ENCODE measurements at places on chromosomes 1 and 21.

GRCh38 chr1:166552706-166553105 lies 286.6 kb upstream of the POGK start:
- DNase-seq: no peak

DNA sequence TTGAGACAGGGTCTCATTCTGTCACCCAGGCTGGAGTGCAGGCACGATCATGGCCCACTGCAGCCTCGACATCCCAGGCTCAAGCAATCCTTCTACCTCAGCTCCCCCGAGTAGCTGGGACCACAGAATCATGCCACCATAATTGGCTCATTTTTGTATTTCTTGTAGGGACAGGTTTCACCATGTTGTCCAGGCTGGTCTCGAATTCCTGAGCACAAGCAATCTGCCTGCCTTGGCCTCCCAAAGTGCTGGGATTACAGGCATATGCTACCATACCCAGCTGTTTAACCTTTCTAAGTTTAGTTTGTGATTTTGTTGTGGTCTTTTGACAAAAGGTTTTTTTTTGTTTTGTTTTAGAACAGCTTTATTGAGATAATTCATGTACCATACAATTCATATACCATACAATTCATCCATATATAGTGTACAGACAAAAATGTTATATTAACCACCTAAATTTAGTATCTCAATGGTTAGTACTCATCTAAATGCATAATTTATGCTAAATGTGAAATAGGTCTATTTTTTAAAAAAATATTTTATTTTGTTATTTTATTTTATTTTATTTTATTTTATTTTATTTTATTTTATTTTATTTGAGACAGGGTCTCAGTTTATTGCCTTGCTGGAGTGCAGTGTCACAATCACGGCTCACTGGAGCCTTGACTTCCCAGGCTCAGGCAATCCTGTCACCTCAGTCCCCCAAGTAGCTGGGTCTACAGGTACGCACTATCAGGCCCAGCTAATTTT lies 8.9 kb downstream of the ZMPSTE24 start:
- no peak for DNase-seq

GRCh38 chr1:77687519-77687906 lies 5.1 kb upstream of the ZZZ3 start:
- no peak for DNase-seq

- DNase-seq: no peak
Measured at GRCh38 chr1:154419620-154420571, 14.8 kb downstream of the IL6R start.

GRCh38 chr1:147577033-147577773 lies 35.9 kb downstream of the BCL9 start:
- no peak for DNase-seq

GRCh38 chr1:226100436-226101391 lies 38.2 kb downstream of the H3-3A start:
- DNase-seq: no peak

GRCh38 chr1:93106226-93106625 lies 27.1 kb downstream of the MTF2 start:
- DNase-seq: no peak

- DNase-seq: no peak
Measured at GRCh38 chr1:3573500-3573899, 37.8 kb downstream of the MEGF6 start.

DNA sequence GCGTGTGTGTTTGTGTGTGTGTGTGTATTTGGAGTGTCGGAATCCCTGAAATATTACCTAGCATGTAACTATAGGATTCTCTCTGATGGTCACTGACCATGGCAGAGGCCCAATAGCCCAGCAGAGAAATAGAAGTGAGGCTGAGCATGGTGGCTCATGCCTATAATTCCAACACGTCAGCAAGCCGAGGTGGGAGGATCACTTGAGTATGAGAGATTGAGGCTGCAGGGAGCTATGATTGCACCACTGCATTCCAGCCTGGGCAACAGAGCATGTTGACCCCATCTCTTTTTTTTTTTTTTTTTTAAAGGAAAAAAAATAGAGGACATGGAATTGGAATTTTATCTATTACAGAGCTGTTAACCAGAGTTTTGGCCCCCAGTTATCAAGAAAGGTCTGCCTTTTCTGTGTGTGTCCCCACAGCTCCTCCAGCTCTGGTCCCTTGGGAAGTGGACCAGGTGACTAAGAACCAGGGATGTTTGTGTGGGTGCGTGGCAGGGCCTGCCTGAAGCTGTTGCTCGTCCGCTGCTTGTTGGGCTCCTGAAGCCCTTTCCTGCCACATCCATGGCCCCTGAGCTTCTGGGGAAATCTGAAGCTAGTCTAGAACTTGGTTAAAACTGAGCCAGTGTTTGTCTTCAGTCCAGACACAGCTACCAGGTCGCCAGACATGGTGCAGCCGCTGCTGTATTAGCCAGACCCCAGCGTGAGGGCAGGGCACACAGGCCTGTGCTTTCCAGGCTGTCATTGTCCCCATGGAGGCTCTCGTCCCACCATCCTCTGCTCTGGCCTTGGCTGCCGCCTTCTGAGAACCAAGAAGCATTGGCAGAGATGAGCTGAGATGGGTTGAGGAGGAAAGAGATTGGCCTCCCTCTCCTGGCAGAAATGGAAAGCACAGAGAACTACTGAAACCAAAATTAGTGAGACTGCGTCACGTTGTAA lies 25.5 kb downstream of the CAPN9 start:
- peak; percentile 39 for DNase-seq

- DNase-seq: no peak
Measured at GRCh38 chr1:33972676-33973395, 109.0 kb downstream of the HMGB4 start.

DNA sequence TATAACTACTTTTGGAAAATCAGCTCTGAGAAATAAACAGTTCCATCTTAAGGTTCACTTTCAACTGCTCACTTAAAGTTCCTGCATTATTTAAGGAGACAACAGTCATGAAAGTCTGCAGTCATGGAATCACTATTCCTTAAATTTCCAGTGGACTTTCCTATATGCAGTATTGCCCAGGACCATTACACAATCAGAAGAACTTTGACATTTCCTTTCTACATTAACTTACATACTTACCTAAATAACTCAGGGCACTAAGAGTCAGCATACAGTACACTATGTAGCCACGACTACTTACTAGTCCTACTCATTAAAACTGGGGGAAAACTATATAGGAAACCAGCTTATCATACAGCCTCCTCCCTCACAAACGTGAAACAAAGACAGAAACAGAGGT lies 220.1 kb downstream of the SLC45A1 start:
- no peak for DNase-seq

DNA sequence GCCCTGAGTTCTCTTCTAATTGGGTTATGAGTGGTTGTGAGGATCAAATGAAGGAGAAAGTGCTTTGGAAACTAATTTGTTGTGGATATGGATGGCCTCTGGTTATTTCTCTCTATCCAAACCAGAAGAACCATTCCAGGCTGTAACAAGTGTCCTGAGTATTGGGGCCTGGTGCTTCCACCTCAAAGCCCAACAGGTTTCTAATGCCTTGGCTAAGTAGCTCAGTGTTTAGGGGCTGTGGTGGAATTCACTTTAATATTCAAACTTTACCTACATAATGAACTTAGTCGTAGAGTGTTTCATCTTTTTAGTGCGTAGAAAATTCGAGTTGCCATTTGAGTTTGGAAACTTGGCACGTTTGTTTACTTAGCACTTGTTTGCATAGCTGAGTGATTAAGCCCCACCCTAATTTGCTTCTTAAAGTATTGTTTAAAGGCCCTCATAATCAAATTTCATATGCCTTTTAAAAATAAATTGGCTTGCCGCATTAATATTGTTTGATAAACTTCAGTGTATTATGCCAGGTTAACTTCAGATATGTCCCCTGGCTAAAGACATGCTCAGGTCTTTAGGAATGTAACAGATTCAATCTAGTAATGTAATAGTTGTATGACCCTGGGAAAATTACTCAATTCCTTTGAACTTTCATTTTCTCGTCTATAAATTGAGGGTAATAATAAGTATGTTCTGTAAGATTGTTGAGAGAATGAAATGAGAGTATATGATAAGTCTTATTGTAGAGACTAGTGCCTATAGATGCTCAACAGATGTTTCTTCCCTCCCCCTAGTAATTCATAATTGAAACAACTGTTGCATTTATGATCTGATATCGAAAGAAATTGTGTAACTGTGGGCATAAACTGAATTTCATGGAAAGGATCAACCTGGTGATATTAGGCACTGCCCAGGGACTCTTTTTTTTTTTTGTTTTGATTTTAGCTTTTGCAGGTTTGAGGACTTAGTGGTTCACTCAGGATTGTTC lies 1.6 kb downstream of the AGO4 start:
- DNase-seq: no peak

DNA sequence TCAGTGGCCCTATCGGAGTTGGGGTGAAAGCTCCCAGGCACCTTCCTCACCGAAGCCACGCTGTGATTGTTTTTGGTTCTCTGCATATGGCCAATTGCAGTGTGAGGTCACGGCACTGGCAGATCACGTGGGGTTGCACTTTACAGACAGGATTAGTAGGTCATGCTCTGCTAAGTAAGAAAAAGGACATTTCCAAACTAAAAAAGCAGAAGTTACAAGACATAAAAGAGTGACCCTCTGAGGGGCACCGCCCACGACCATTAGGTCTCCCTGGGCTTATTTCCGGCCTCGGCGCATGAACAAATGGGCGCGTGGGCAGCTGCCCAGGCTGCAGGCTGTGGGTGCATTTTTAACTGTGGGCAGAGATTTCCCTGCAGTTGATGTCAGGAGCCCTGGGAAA lies 2.0 kb downstream of the CAPN9 start:
- no peak for DNase-seq

GRCh38 chr1:202240956-202241355 lies 47.4 kb downstream of the LGR6 start:
- DNase-seq: no peak

- no peak for DNase-seq
Measured at GRCh38 chr1:166133857-166134256, 32.9 kb downstream of the FAM78B start.

DNA sequence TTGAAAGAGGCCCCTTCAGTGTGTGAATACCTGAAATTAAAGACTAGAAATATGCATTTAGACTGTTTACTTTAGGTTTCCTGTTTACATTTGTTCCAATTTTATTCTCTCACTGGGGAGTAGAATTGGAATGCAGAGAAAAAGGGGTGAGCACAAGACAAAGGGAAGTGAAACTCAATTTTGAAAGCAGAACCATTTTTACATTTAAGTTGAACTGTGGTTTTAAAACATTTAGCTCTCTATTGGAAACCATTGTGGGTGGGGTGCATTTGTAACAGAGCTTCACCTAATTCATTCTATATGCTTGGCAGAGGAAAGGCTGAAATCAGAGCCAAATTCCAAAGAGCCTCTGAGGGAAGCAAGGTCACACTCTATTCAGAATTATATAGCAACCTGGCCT lies 235.3 kb upstream of the C1orf105 start:
- peak; percentile 47 for DNase-seq

GRCh38 chr1:225923381-225923691 lies 714 bp downstream of the PYCR2 start:
- no peak for DNase-seq

- DNase-seq: no peak
Measured at GRCh38 chr1:153355445-153356071, 2.1 kb upstream of the S100A9 start.

GRCh38 chr21:29208682-29209059 lies 78.2 kb downstream of the MAP3K7CL start:
- peak; percentile 80 for DNase-seq

- DNase-seq: no peak
Measured at GRCh38 chr1:95237981-95238703, 4.1 kb downstream of the RWDD3 start.

GRCh38 chr1:165114022-165114888 lies 242.3 kb downstream of the LMX1A start:
- DNase-seq: peak; percentile 15

DNA sequence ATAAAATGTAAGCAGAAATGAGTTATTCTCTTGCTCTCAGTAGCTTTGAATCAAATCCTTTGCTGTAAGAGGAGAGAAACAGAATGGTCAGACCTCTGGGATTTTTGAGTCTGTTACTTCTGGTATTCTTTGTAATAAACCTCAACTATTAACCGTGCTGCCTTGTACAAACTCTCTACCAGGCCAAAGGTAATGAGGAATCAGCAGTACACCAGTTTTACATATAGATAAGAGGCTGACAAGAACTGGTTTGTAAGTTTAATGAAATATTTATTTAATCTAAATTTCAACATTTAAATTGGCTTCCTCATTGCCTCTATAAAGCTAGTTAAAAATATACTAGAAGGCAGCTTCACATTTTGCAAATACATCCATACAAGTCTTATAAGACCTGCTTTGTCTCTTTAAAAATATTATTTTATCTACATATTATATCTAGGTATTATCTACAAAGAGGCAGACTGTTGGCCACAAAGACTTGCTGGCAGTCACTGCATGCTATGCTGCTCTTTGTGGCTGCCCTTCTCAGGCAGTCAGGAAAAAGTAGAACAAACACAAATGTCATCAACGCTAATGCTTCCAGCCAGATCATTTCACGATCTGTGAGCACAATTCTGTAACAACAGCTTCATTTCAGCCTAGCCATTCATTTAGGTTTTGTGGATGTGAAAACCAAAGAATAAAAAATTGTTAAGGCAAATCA lies 173.0 kb downstream of the GABPA start:
- no peak for DNase-seq

DNA sequence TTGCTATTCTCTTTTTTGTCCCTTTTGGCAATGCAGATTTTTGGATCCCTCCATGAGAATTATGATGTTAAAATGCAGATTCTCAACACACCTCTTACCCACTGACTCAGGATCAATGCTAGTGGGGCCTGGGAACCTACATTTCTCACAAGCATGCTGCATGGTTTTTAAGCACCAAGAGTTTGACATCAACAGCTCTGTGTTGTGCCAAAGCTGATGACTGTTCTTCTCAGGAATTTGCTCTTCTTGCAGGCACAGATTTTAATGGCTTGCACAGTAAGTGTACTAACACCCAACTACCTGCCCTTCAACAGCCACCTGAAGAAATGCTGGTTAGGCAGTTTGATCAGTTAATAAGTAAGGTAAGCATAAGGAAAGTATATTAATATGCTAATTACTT lies 468.7 kb downstream of the PTBP2 start:
- peak; percentile 12 for DNase-seq

DNA sequence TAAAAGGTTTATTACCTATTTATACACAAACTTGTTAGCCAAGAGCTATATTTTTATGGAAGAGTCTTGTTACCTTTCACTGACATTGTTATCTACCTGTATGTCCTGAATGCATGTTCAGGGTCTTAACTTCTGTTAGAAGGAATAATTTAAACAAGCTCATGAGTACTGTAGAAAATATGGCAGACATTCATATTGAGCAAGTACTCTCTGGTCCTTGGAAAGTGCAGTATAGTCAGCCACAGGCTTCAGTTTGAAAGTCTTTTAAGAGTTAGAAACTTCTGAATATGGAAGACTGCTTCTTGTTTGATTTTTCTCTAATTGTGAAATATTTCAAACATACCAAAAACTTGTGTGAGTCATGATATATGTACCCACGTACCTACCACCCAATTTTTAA lies 16.6 kb downstream of the DIP2A start:
- no peak for DNase-seq

GRCh38 chr1:228293393-228293792 lies 85.5 kb downstream of the OBSCN start:
- no peak for DNase-seq

- no peak for DNase-seq
Measured at GRCh38 chr21:29228306-29228705, 70.4 kb upstream of the BACH1 start.
